Breast epithelium (tissue), 4 donors: ENCODE measurements at places on chromosomes 16 and 17.

DNA sequence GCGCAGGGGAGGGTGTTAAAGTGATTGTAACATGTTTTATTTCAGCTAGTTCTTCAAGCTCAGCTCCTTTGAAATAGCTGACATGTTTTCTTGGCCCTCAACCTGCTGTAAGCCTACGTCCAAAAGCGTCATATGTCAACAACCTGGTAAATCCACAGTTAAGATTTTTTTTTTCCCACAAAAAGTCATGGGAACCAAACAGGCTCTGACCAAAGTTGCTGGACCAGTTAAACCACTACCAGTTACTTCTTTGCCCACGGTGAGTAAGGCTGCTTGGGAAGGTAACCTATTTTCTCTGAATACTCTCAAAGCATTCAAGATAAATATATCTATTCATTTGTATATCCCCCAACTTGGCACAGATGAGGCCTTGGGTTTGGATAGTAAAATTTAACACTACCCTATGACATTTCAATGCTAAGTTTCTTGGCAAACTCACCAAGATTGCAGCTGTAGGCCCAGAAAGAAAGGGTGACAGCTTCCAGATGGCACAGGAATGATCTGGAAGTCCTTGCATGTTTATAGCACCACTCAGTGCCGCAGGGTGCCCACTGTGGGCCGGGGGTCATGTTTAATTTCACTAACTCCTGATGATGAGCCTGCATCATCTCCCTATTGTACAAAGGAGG is 166.2 kb downstream of the XYLT1 start:
- no peak for DNase-seq

- no peak for DNase-seq
Observed at GRCh38 chr16:1612320-1613111, at the start of gene CRAMP1. CRAMP1 (plus strand) TSS chr16:1612360; CDS start chr16:1614640, 2,280 bp downstream.

DNA sequence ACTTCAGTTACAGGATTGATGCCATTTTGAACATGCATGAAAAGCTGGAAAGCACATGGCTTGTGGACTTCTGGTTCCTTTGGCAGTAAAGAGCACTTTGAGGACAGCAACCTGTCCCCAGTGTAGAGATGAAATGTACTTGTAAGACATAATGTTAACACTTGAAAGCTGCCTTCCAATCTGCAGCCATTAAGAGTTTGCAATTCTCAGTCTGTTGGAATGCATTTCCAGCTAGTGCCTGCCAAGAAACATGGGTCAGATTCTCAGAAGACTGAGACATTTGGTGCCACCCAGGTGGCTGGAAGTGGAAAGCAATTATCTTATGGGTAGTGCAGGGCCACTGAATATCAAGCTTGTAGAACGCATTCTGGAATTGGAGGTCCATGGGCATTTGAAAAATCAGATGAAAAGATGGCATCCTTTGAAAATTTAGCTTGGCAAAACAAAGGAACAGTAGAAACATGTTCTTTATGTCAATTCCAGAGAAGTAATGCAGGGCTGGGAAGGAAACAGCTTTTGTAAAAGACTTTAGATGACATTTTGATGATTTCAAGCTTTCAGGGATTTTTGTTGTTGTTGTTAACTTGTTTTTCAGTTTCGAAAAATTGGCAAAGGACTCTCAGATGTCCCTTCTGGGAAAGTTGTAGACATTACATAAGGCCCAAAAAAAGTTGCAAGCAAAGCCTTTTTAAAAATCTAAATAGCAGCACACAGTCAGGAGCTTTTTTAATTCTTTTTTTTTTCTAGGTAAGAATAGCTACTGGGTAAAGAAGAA is 147.0 kb downstream of the ABCA8 start:
- DNase-seq = no peak

- DNase-seq = no peak
Observed at GRCh38 chr17:17207998-17208397, 1.9 kb upstream of the PLD6 start.

DNA sequence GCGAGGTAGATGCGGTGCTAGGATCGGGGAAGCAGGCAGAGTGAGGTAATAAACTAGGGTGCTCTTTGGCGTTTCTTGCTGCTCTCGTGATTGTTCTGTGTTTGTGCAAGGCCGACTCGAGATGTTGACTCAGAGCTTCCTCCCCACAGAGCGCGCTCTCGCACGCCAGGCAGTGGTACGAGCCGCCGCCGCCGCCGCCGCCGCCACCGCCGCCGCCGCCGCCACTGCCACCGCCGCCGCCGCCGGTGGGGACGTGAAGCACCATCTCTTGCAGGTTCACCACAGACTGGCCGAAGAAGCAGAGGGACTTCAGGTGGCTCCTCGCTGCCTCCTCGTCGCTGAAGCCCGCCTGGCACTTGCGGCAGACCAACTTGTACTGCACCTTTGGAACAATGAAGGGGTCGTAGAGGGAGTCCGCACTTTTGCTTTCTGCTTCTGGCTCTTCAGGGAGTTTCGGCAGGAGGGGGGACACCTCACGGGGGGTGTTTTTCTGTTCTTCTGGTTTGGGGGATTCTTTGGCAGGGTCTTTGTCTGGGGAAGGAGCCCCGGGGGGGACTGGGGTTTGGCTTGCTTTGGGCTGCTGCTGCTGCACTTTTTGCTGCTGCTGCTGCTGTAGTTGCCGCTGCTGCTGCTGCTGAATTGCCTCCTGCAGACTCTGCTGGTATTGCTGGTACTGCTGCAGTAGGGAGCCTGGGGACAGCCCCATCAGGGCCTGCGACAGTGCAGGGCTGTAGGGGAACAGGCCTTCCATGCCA is 260.2 kb downstream of the ZFHX3 start:
- peak; percentile 55 for DNase-seq

- no peak for DNase-seq
Observed at GRCh38 chr17:21539146-21539545, 153.2 kb upstream of the KCNJ18 start.

- DNase-seq = no peak
Observed at GRCh38 chr16:31134625-31135534, 647 bp downstream of the PRSS8 start.
